Stimulated activated CD8-positive, alpha-beta memory T cell treated with anti-CD3 and anti-CD28 coated beads, Interleukin-7, amount 100 ng/mL, for 1 hour (primary cell): ENCODE measurements at places on chromosomes 1 and 21.

DNA sequence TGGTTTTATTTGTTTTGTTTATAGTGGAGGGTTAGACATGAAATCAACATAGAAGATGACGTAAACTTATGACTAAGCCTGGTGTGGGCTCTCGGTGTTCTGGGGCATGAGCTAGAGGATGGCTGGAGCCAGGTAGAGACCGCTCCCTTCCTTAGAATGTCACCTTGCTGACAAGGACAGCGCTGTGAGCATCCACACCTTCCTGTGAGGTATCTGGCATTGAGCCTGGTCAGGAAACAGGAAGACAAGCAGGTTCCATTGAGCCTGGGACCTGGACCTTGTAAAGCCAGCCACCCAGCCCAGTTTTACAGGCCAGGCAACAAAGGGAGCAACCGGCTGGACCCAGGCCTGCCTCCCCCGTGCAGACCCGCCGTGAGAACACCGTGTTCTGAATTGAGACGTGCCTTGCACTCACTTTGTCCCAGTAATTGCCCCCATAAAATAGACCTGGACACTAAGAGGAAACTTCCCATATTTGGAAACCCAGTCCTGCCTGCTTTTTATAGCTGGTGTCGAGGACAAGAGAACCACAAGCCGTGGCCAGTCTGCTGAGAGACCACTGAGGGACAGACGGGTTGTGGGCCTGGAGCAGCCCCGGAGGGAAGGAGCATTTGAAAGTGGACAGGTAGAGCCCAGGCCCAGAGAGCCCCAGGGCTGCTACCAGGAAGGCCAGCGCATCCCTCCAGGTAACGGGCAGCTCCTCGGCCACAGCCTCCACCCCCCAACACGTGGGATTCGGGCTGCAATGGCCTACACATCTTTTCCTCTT lies 78.0 kb downstream of the PDE9A start:
- DNase-seq: no peak

DNA sequence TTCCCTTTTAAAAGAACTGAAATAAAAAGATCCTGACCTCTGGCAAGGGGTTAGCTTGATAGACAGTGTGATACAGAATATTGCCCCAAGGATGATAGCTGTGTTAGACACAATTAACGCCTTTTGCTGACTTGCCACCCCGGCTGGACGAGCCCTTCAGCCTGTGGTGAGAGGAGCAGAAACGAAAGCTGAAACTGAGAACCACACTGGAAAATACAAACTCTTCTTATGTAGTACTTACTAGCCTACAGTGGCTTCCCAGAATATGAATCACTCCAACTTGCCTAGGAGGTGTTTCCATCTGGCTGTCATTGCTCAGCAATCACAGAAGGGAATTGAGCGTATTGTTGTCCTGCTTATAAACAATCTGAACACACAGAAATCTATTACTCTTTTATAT lies 22.9 kb downstream of the SAMSN1 start:
- no peak for DNase-seq

GRCh38 chr1:173758980-173759379 lies 44.2 kb downstream of the KLHL20 start:
- DNase-seq: no peak

DNA sequence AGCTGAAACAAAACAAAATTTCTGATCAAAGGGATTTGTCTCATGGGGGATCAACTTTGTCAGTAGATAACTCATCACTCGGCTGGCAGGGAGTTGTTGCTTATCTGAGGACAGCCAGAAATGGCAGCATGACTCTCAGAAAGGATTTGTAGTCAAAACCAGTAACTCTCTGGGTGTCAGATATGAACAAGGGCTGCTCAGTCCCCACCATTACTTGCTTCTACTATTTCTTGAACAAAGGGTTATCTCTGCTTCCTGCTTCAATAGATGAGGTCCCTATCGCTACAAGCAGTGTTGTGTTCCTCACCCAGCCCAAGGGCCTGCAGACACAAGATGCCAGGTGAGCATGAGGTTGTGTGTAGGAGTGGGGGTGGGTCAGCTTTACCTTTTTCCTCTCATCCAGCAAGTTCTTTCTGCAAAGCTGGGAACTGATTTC lies 116.2 kb downstream of the PTBP2 start:
- no peak for DNase-seq

DNA sequence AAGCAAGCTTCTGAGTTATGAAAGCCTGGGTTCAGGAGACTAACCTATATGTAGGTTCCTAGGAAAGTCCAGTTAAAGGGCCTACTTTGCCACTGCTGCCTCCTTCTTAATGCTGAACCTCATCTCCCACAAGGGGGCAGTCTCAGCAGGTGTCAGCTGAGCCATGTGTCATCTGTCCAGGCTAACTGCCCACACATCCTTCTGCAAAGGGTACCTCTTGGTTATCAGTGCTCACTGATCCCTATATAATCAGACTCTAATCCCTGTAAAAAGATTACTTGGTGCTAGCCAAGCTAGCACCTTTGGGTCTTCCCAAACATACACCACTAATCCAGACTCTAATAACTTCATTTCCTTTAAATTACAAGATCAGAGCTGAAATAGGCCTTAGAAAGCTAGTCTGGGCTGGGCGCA lies 9.0 kb downstream of the PRDX1 start:
- DNase-seq: no peak

GRCh38 chr1:186854102-186854501 lies 25.4 kb downstream of the PLA2G4A start:
- DNase-seq: no peak

DNA sequence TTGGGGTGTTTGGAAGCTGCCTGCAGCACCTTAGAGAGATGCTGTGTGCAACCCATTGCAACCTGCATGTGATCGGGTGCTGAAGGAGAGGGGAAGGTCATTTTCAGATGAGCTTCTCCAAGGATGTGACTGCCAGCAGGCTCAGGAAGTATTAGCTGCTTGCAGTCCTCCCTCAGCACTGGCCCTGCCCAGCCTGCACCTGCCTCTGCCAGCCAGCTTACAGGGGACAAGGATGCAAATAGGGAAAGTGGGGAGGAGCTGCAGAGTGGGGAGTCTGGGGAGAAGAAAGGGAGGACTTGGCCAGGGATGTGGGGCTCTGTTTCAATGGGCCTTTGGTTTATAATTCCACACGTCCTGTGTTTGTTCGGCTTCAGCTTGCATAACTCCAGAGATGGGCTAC lies 254.5 kb downstream of the RRAGC start:
- no peak for DNase-seq

- no peak for DNase-seq
These were observed 9.6 kb downstream of the TTLL10 start for GRCh38 chr1:1183221-1183747.
